ENCODE measurements at places on chromosomes 4 and X.

DNA sequence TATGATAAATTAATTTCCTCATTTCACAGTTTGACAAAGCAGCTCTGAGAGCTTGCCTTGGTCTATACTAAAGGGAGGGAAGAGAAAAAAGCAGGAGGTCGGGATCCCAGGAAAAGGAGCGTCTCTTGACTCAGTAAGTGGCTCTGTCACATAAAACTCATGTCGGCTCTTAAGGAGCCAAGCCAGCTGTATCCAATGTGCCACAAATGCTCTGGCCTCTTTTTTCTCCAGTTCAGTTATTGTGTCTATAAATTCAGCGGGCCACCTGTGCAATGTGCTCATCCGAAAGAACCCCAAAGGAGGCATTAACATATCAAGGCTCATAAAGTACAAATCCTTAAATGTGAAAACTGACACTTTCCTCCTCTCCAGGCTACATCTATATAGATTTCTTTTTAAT is 337.7 kb upstream of the FAM241A start:
- DNase-seq: no peak

DNA sequence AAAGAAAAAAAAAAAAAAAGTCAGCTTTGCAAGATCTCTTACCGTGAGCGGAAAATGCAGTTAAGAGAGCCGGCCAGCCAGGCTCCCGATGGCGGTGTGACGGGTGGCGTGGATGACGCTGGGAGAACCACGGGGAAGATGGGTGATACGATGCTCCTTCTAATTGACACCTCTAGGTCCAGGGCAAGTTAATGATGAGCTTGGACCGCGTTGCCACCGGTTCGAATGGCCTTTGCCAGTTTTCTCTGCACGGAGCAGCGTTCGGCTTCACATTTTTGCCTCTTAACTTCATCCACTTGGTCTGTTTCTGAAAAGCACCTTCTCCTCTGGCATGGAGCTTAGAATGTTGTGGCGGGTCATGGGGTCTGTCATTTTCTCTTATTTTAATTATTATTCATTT is 33.2 kb downstream of the SHOX start:
- no peak for DNase-seq

DNA sequence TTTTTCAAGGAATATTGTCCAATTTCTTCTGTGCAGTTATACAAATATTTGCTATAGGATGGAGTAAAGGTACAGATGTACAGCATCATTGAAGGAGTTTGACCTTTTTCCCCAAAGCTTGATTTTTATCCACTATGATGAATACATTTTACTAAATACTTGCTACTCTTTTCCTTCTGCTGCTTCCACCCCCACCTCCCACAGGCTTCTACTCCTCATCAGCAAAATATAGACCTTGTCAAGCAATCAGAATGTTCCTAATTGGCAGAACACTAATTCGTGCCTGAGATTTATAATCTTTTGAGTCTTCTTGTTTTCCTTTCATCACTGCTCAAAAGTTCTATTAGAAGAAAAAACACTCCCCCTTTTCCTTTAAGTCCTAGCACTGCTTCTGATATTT is 3.8 kb upstream of the THAP9 start:
- DNase-seq: no peak

GRCh38 chr4:48275247-48275646 is 5.6 kb upstream of the TEC start:
- DNase-seq: no peak

DNA sequence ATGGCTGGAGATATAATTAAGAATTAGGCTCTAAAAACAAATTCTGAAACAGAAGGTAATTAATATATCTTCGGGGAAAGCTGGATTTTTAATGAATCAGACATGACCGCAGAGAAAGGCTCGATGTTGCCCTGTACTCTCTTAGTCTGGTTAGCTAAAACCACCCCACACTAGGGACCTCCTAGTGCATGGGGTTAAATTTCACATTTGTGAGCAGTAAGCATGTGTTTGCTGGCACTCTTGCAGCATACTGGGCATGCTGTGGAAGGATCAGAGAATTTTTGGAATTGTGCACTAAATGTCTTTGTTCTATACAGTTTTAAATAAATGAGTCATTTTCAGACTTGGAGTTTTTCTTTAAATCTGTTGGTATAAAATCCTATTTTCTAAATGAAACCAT is 475.6 kb upstream of the FTHL17 start:
- DNase-seq: no peak

DNA sequence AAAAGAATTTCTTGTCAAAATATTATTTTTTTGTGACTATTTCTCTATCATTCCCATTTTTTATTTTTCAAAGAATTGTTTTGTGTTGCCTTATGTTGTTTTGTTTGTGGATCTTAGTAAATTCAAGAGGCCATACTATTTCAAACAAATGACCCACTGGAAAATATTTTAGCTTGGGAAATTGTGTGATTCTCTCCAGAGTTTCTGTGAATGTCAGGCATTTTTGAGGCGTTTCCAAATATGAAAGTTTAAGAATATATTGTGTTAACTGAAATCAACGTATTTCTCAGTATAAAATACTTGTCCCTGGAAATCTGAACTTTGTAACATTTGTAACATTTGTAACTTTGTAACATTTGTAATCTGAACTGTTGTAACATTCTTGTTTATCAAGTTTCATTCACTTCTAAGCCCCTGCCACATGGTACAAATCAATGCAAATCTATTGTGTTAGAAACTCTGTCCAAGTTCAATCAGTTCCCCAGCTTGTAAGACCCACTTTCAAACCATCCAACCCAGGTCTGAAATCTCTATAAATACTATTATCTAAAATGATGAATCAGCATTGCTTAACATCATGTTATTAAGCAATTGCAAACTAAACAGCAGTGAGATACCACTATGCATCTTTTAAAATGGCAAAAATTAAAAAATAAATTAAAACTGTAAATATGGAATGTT is 465.4 kb upstream of the GRID2 start:
- DNase-seq: no peak

DNA sequence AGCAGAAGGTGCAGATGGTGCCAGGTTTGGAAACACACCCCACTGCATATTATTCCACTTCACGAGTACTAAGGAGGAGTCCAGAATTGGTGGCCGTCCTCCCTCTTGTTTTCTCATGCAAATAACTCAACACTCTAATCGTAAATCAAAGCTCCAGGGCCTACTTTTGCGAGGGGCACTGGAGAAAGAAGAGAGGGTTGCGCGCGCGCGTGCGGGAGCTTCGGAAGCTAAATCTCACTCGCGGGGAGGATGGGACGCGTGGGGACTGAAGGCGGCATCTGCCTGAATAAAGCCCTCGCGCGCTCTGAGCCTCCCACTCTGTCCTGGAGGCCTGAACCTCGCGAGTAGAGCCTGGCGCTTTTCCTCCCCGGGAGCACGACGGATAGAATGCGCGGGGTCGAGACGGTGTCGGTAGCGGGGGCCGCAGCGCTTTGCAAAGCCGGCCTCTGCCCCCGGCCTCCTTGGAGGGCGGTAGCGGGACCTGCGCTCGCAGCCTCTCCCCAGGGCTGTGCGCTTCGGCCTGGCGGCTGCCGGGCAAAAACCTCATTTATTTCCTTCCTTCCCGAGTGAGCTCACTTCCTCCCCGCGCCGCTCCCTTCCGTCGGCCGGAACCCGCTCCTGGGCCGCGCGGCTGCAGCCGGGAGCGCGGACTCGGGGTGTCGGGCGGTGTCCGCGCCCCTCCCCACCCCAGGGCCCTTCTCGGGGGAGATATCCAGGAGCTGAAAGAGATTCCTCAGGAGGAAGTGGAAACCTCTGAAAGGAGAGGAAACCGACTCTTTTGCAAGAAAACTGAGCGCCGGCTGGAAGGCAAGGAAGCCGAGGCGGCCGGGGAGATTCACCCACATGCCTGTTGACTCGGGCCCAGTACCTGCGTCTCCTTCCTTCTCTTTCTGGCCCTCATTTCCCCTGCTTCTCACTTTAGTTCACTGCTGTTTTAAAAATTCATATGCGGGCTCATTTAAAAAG is 20.7 kb downstream of the HAND2 start:
- DNase-seq: no peak

DNA sequence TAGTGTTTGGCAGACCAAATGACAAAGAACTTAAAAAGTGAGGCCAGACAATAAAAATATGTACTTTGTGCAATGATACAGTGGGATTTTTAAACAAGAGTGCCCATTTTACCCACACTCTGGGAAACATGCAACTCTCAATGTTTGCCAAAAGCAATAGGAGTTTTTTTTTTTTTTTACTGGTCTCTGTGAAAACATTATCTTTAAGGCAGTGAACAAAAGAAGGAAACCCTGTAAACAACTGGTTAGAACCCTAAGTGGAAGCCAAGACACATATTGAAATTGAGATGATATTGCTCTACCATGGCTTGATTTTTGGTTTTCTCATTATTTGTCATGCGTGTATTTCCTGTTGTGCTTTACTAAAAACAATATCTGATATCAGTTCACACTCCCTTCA is 67.2 kb upstream of the PPP3CA start:
- DNase-seq: no peak

DNA sequence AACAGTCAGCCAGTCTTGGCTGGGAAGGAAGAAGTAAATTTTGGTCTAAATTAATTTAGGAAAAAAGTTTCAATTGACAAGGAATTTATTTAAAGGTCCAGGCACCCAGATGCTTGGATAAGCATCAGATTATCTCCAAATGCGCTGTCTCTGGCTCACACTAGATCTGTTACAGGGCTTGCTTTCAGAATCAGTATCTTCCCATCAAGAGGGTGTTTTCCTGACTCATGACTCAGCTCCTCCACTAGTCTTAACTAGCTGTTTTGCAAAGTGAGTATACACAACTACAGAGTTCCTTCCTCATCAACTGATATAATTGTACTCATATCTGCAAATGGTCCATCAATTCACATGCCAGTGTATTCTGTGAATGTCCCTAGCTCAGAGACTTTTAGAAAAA is 482.1 kb upstream of the CPEB2 start:
- DNase-seq: no peak

- no peak for DNase-seq
Observed at GRCh38 chr4:42281324-42282020, 115.8 kb upstream of the SHISA3 start.

GRCh38 chrX:119177278-119177677 is 49.7 kb upstream of the KIAA1210 start:
- no peak for DNase-seq

- no peak for DNase-seq
Observed at GRCh38 chr4:76058302-76058701, 16.2 kb upstream of the ART3 start.

DNA sequence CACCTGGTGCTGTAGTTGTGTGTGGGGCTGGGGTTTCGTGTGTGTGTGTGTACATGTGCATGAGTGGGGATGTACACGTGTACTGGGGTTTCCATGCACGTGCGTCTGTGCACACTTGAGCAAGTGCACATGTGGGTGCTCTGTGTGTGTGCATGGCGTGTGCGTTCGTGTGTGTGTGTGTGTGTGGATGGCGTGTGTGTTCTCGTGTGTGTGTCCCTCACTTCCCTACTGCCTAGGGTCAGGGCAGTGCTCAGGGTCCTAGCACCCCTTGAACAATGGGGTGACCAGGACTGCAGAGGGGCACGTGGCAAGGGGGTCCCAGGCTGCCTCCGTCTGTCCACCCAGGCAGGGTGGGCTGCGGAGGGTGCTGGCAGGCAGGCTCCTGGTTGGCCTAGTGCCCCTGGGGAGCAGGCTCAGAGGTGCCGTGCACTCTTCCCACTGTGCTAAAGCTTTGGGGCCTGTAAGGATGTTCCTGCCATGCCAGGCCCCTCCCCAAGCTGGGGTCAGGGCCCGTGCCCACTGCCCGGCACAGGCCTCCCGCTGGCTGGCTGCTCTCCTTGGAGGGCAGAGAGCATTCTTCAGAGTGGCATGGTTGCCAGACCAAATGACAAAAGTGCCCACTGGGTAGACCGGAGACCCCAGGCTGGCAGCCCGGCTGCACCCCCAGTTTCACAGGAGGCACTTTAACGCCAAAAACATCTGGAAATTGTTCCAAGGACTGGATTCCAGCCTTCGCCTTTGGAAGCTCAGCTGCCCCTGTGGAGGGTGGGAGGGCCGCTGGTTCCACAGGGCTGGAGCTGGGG is 29.1 kb downstream of the FGFRL1 start:
- no peak for DNase-seq

GRCh38 chr4:145719752-145720624 is 40.0 kb downstream of the C4orf51 start:
- no peak for DNase-seq

GRCh38 chr4:128130621-128131020 is 69.5 kb downstream of the LARP1B start:
- no peak for DNase-seq

DNA sequence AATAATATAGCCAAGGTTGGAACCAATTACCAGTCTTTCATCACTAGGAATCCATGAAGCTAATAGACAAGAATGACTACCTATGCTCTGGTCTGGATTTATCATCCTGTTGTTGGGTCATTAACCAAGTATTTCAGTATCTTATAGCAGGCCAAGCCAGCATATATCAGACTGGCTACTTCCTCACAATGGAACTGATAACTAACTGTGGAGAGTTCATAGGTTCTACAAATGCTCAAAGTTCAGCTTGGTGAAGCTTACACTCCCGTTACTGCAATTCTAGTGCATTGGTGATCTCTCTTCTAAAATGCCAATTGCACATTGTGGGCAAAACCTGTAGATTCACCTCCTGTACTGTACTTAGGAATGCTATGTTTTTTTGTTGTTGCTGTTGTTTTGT is 4.8 kb downstream of the TRPC5OS start:
- no peak for DNase-seq

GRCh38 chrX:11398785-11399184 is 105.6 kb downstream of the AMELX start:
- no peak for DNase-seq

DNA sequence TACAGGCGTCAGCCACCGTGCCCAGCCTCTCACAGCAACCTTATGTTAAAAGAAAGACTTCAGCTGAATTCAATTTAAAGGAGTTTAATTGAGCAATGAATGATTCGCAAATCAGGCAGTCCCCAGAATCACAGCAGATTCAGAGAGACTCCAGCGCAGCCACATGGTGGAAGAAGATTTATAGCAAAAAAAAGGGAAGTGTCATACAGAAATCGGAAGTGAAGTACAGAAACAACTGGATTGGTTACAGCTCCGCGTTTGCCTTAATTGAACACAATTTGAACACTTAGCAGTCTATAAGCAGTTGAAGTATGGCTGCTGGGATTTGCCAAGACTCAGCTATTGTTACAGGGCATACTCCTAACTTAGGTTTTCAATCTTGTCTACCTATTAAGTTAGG is 19.8 kb downstream of the CENPVL3 start:
- DNase-seq: no peak

DNA sequence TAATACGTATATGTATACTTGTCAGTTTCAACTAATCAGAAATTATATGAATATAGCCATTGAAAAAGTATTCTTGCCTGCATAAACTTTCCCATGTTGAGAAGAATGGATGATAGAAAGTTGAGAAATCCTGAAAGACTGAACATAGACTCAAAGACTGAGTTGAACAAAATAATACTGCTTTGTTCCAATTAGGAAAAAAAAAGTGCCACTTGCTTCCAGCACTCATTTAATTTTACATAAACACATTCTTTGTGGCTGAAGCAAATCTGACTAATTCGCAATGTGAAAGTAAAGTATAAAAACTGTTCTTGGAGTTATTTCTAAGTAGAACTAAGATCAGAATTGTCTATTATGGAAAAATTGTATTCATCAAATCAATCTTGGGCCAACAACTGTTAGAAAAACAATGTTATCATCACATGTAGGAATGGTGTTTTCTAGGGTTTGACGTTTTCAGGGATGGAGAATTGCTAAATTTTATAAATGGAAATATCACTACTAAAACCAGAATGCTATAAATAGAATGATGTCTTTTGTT is 2334.6 kb downstream of the PCDH7 start:
- no peak for DNase-seq

GRCh38 chr4:55661398-55662056 is 25.4 kb upstream of the NMU start:
- no peak for DNase-seq

GRCh38 chrX:130245441-130245840 is 23.3 kb downstream of the ZNF280C start:
- no peak for DNase-seq

- DNase-seq: no peak
Observed at GRCh38 chr4:5718411-5718810, 7.4 kb downstream of the EVC start.

Data from vagina (tissue), 2 donors.